ENCODE measurements at places on chromosomes 12 and 14.

GRCh38 chr12:124752437-124753227 is 111.0 kb downstream of the SCARB1 start:
- no peak for DNase-seq

- DNase-seq = no peak
Observed at GRCh38 chr12:64175254-64175945, 46.7 kb downstream of the KICS2 start.

GRCh38 chr12:5465384-5465783 is 33.5 kb downstream of the NTF3 start:
- no peak for DNase-seq

- DNase-seq = no peak
Observed at GRCh38 chr12:124835656-124836410, 27.8 kb downstream of the SCARB1 start.

DNA sequence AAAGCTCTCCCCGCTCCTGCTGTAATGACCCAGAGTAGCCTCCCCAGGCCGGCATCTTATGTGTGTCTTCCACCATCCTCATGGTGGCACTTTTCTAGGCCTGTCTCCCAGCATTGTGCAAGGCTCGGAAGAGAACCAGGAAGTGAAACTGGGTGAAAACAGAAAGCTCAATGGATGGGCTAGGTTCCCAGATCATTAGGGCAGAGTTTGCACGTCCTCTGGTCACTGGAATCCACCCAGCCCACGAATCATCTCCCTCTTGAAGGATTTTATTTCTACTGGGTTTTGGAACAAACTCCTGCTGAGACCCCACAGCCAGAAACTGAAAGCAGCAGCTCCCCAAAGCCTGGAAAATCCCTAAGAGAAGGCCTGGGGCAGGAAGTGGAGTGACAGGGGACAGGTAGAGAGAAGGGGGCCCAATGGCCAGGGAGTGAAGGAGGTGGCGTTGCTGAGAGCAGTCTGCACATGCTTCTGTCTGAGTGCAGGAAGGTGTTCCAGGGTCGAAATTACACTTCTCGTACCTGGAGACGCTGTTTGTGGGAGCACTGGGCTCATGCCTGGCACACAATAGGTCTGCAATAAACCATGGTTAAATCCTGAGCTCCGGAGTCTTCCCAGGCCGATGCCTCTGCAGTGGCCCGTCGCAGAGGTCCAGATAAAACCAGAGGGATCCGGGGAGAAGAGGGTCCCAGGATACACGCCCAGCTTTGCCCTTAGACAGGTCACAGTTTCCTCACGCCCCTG is 15.6 kb downstream of the ACVRL1 start:
- DNase-seq = no peak
